Activated CD4-positive, alpha-beta T cell treated with anti-CD3 and anti-CD28 coated beads, Interleukin-2, amount 50 U/mL, for 48 hours (primary cell): ENCODE measurements at places on chromosomes 4 and X.
A peak's percentile ranks its signal among the peaks of the same experiment; 100 is the strongest.

- no peak for DNase-seq
These were observed 24.2 kb downstream of the CXorf58 start for GRCh38 chrX:23932046-23932445.

DNA sequence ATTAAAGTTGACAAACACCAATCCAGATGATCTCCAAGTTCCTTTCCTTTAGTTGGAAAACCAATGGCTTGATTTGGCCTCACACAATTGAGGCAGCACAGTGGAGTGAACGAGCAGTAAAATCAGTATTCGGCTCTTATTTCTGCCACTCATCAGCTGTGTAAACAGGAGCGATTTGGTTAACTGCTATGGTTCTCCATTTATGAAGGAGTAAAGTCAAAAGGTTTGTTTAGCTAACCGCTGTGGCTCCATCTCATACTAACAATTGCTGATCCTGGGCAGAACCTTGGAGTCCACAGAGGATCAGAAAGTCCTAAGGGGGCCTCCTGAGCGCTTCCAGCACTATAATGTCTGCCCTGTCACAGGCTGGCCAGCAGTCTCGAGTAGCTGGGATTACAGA is 54.5 kb upstream of the EXOC1L start:
- DNase-seq: no peak

DNA sequence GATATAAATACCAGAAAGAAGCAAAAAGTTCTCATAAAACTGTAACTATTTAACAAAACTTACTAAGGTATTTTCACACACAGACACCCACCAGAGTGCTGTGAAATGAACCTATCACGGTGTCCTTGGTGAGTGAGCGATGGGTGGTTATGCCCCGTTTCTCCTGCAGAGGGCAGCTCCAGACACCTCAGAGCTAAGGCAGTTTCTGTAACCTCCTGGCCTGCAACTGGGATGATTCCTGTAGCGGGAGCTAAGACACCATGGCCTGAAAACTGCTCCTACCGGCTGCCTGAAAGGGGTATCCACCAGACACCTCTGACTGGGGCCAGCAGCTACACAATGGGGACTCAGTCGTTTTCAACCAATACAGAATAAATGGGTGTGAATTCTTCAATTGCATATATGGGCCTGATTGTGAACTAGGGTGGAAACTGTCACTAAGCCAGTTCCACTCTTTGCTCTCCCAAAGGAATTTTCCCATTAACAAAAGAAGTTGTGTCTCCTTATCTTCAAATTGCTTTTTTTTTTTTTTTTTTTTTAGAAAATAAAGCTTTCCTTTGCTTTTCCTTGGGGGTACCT is 2375.8 kb upstream of the TENM3 start:
- DNase-seq: peak; percentile 13

- DNase-seq: no peak
These were observed 60.2 kb downstream of the CHRNA9 start for GRCh38 chr4:40395166-40395900.

DNA sequence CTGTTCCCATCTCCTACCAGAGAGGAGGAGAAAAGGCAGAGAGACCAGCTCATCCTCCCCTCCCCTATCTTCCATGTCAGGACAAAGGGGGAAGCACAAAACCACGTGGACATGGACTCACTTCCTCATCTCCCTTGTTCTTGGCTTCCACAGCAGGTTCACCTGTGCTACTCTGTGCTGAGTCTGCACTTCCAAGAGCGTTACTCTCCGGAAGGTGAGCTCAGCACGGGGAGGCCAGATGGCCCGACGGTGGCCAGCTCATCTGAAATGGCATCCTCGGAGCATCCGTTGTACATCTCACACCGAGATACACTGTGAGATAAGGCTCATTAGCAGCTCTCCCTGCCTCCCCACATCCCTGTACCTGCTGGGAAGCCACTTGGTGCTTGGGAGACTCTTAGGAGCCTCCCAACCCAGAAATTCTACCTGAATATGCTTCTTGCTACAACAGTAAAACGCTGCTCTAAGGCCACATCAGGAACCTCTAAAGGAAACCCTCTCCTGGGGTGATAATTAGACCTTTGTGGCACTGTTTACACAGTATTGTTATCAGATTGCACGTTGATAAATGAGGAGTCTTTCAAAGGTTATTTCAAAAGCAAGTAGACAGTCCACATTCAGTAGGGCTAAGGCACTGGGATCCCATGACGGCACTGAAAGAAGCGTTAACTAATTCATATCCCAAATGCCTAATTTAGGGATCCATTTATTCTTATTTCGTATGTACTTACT is 19.4 kb downstream of the LGI2 start:
- no peak for DNase-seq

DNA sequence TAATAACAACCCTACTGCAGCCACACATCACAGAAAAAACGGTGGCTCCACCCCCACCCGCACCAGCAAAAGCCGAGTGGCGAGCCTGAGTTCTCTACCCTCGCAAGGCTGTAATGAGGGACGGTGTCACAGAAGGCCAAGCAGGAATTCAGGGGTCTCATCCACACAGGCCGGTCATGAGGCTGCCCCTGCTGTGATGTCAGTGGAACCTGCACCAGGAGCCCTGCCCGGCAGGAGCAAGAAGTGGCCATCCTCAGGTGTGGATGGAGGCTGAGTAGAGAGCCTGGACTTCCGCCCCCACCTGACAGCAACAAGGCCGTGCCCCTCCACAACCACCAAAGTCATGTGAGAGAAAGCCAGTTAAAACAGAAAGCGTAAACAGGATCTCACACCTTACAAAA is 20.6 kb downstream of the LYAR start:
- no peak for DNase-seq

- no peak for DNase-seq
These were observed 199.2 kb upstream of the FAM9B start for GRCh38 chrX:9233141-9233540.

DNA sequence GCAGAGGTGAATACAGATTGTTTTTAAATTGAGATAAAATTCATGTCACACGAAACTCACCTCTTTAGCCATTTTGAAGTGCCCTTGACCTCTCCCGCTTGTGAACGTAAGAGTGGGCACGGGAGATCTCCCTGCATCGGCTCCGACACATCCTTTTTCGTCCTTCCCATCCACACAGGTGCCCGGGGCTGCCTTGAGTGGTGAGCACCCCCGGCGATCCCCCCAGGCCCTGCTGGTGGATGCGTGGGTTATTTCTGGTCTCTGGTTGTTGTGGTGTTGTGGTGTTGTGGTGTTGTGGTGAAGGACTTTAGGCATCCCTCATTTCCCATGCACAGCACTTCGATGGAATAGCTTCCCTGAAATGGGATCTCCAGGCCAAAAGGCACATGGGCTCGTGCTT is 46.1 kb downstream of the PSAPL1 start:
- DNase-seq: no peak

DNA sequence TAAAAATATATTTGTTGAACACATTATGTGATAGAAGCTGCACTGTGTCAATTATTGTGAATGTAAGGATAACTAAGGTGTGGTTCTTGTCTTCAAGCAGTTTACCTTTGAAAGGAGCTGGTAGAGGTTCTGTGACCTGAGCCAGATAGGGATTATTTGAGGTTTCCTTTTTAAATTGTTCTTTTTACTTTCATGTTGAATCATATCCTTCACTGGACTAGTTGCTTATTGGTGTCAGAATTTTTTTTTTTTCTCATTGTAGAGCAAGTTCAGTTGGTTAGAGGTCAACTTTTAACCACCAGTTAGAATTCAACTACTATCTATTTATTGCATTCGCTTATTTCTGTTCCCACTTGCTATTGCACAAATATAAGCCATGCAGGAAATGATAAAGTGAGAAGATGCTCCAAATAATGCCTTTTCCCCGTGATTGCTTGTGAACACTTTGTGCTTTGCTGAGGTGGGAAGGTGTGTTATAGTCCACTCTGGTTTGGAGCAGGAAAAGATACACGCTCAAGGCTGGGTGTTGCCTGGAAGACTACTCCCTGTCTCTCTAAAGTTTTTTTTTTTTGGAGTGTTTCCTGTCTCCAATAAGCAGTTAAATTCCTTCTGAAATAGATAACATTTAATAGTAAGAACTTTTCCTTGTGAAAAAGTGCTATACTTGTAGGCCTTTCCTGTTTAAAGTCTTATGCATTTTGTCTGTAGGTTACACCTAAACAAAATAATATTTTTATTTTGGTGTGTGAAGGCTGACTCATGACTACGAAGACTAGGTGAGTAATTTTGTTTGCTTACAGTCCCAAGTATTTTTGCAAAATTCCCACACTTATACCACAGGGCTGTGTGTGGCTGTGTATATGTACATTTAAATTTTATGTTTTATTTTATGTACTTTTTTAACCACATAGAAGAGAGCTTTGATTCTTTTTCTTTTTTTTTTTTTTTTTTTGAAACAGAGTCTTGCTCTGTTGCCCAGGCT is 83.8 kb upstream of the LCORL start:
- no peak for DNase-seq

GRCh38 chrX:22803353-22803752 is 196.4 kb upstream of the DDX53 start:
- DNase-seq: no peak

- DNase-seq: no peak
These were observed 31.5 kb upstream of the GTPBP6 start for GRCh38 chrX:350148-350533.

- DNase-seq: no peak
These were observed 140.2 kb upstream of the TBL1X start for GRCh38 chrX:9324676-9325075.

GRCh38 chr4:159062381-159062780 is 40.5 kb upstream of the RAPGEF2 start:
- no peak for DNase-seq

DNA sequence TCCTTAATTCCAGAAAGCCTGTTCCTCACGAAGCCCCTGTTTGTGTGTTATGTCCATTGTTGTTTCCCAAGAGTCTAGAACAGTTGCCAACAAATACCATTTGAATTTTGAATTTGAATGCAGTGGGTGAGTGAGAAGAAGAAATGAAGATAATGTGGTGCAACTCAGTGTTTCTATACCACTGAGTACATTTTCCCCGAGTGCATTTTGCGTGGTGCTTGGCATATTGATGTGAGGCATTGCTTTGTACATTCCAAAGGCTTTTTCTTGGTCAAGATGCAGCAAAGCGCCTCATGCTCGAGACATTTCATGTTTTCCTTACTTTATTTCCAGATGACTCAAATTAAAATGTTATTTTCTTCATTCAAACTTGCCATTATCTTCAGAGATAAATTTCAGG is 253.1 kb upstream of the RPS6KA3 start:
- no peak for DNase-seq

- no peak for DNase-seq
These were observed 180.7 kb upstream of the TENM3 start for GRCh38 chr4:182062458-182062857.

DNA sequence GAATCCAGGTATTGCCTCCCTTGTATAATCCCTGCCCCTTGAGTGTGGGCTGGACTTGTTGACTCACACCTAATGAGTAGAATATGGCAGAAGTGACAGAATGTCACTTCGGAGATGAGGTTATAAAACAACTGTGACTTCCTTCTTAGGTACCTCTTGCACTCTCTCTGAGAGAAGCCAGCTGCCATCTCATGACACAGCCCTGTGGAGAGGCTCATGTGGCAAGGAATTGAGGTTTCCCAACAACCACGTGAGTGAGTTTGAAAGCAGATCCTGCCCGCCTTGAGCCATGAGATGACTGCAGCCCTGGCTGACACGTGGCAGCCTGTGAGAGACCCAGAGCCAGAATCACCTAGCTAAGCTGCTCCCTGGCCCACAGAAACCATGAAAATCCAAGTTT is 13.5 kb downstream of the ASB11 start:
- peak; percentile 11 for DNase-seq

- no peak for DNase-seq
These were observed 386.6 kb upstream of the FGF16 start for GRCh38 chrX:77060572-77060971.

- DNase-seq: no peak
These were observed 5.8 kb downstream of the RPS4X start for GRCh38 chrX:72271091-72271788.

DNA sequence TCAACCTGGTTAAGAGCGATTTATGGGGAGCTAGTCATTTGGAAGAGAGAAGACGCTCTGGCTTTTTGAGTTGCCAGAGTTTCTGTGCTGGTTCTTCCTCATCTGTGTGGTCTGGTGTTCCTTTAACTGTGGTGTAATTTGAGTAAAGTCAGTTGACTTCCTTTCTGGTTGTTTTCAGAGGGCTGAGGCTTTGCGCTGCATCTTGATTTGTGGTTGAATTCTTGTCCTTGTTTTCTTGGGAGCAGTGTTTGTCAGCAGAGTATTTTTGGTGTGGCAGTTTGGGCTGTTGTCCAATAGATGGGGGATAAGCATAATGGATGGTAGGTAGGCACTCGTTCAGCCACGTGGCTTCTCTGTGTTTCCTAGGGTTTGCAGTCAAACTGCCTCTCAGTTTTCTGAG is 2143.2 kb upstream of the TENM3 start:
- DNase-seq: no peak

GRCh38 chrX:119885554-119886428 is 9.9 kb upstream of the AKAP14 start:
- DNase-seq: no peak

GRCh38 chr4:129344058-129344457 is 248.1 kb downstream of the C4orf33 start:
- no peak for DNase-seq

- DNase-seq: no peak
These were observed 394.0 kb upstream of the TEX13C start for GRCh38 chrX:124925681-124926080.

- no peak for DNase-seq
These were observed 909.0 kb upstream of the PCDH10 start for GRCh38 chr4:132240081-132240480.

DNA sequence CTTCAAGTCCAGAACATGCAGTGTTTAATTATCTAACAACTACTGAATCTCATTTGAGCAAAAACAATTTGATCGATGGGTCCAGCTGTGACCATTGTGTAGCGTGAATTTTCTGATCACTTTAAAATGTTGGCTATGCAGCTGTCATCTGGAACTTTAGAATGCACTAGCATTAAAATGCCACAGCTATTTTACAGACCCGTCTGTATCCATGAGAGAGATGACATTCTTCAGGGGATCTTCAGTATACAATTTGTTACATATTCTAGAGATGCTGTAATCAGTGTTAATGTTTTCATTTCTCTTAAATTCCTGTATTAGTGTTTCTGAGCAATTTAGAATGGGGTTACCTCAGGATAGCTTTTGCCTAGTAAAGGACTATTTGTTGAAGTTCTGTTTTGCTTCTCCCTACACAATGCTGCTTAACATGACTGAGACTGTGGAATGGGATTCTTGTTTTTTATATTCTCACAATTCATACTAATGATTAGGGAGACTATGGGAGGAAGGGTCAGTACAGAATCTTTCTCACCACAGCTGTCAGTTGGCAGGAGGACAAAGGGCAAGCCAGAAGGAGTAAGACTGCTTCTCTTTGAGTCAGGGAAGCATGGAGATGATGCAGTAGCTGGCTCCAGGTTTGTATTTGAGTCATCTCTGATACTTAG is 13.2 kb upstream of the CTSO start:
- no peak for DNase-seq

GRCh38 chr4:107255596-107255995 is 219.5 kb upstream of the DKK2 start:
- no peak for DNase-seq
